ENCODE measurements at places on chromosomes 5 and 9.
A peak's percentile ranks its signal among the peaks of the same experiment; 100 is the strongest.

- no peak for DNase-seq
Observed at GRCh38 chr9:88682431-88682831, 147.5 kb downstream of the NXNL2 start.

GRCh38 chr5:67244345-67244793 is 47.8 kb upstream of the CD180 start:
- DNase-seq = no peak

GRCh38 chr5:30960036-30960435 is 233.4 kb upstream of the CDH6 start:
- DNase-seq = no peak

DNA sequence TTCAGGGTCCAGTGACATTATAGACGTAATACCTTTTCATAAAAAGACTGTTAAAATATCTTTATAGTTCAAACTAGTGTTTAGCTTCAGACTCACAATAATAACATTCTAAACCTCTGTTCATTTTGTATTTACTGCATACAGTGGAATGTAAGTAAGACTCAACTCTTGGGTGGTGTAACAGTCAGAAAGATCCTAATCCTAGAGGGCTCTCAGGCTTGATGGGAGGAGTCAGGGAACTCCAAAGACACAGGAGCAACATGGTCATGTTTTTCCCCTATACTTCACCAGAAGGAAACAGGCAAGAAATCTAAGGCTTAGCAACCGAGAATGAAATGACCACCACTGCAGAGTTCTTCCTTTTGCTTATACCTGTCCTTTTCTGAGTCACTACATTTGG is 82.6 kb downstream of the MRPS27 start:
- DNase-seq = no peak

DNA sequence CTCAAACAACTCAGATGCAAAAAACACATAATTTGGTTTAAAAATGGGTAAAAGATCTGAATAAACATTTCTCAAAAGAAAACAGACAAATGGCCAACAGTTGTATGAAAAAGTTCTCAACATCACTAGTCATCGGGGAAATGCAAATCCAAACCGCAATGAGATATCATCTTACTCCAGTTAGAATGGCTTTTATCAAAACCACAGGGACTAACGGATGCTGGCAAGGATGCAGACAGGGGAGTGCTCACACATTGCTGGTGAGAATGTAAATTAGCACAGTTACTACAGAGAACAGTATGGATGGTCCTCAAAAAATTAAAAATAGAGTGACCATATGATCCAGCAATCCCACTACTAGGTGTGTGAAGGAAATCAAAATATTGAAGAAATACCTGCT is 589.1 kb upstream of the ADAMTS16 start:
- no peak for DNase-seq

DNA sequence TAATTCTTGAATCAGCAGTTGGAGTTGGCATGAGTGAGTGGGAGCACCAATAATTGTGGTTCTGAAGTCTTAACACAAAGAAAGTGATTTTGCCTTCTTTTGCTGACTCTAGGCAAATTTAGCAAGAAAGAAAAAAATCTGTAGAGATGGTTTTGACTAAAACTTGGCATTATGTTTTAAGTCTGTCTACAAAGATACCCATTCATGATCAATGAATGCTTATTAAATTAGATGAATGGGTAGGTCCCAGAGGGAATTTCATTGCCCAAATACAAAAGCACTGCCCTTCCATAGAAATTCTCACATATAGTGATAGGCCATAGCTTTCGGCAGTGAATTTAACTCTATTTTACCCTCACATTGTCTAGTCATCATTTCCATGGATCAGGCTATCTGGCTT is 428.6 kb upstream of the ADAMTSL1 start:
- no peak for DNase-seq

- no peak for DNase-seq
Observed at GRCh38 chr5:127550652-127551409, 33.4 kb downstream of the PRRC1 start.

GRCh38 chr9:133612051-133612450 is 2.9 kb upstream of the FAM163B start:
- DNase-seq = no peak

- DNase-seq = no peak
Observed at GRCh38 chr9:31500422-31500821, 884.0 kb upstream of the ACO1 start.

DNA sequence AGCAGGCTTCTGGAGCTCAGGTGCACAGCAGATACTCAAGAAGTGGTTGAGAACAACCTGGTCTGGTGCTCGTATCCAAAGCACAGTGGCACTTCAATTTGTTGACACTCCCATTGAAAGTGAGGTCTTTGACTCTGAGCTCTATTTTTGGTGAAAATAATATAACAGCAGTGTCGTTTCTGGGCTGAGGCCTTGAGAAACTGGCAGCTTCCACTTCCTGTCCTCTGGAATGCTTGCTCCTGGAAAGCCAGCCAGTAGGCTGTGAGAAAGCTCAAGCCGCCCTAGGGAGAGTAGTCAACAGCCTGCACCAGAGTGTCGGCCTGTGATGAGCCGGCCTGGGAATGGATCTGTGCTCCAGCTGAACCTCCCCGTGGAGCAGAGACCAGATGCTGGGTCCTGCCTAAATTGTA is 6.8 kb upstream of the SUSD3 start:
- DNase-seq = no peak

GRCh38 chr9:87714819-87715218 is 11.1 kb upstream of the CTSL start:
- no peak for DNase-seq

DNA sequence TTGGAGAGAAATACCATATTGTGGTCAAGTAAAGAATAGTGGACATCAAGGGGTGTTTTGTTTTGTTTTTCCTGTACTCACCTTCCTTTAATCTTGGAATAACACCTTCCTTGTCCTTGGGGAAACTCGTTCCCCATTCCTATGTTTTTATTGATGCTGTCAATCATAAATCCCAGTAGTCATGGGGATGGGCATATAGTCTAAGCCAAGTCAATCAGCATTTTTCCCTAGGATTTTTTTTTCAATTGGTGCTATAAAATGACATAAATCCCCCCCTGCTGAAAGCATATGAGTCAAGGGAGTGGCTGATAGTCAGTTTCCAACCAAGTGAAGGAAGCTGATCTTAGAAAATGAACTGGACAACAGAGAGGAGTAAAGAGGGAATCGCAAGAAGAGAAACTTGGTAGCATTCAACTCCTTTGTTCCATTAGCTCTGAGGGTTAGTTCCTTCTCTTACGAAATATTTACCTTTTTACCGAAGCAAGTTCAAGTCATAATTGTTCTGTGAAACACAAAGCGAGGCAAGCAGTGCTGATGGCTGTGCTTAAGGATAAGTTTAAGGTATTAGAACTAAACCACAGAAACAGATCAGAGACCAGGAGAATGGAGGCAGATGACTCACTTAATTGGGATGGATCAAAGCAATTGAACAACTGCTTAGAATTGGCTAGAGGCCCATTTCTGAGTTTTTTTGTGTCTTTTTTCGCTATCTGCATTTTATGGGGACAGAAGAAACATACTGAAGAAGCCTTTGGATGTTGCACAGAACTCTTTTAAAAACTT is 218.6 kb downstream of the SEMA6A start:
- no peak for DNase-seq

GRCh38 chr9:37468620-37469019 is 3.4 kb upstream of the ZBTB5 start:
- DNase-seq = no peak

DNA sequence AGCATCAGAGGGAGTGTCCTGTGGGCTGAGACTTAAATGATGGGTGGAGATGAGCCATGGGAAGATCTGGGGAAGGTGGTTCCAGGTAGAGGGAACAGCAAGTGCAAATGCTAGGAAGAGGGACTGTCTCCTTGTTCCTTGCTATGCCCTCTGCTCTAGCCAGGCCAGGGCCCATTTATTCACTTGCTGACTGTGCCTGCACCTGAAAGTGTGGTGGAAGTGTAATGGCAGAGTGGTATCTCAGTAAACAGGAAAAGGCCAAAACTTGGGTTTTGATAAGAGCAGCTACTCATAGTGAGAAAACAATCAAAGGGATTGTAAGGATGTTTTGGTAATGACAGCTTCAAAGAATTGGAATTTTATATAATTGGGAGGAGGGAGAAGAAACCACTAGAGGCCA is 32.4 kb downstream of the TLE4 start:
- no peak for DNase-seq

DNA sequence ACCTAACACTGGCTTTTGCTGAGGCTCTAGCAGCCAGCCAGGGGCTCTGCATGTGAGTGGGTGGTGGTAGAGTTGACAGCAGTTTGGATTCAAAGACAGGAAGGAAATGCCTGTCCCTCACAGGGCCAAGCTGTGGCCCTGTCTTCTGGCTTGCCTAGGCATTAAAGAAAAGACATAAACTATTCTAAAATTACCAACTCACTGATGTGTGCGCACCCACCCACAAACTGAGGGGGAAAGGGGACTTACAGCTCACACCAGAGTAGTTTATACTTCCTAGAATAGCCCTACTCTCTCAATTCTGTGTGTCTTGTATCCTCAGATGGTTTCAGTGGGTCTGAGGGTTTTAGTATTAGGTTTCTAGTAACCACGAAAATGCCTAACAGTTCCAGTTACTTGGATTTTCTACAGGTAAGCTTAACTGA is 18.3 kb upstream of the IL13 start:
- DNase-seq = no peak

GRCh38 chr9:137278721-137279711 is 1.5 kb downstream of the TOR4A start:
- peak; percentile 78 for DNase-seq

DNA sequence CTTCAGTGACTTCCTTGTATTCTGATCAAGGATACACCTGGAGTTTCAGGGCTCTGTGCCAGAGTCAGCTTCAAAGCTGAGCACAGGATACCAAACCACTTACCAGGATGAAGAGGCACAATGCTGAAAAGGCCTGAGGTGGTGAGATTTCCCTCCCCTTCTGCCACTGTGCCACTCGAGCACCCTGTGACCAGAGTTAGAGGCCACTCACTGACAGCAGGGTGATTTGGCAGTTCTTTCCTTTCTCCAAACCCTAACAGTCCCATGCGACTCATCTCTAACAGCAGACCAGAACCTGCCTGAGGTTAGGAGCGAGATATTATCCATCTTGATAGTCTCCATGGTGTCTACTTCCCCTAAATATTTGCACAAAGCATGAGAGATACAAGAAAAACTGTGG is 1.8 kb downstream of the PLGRKT start:
- no peak for DNase-seq

Data from spleen (tissue), 13 donors.